ENCODE measurements at places on chromosomes 6 and 20. TPM values are rescaled to one million over a fixed set of nuclear protein-coding genes. Genes with fewer than 3 reads are reported as not detected.

DNA sequence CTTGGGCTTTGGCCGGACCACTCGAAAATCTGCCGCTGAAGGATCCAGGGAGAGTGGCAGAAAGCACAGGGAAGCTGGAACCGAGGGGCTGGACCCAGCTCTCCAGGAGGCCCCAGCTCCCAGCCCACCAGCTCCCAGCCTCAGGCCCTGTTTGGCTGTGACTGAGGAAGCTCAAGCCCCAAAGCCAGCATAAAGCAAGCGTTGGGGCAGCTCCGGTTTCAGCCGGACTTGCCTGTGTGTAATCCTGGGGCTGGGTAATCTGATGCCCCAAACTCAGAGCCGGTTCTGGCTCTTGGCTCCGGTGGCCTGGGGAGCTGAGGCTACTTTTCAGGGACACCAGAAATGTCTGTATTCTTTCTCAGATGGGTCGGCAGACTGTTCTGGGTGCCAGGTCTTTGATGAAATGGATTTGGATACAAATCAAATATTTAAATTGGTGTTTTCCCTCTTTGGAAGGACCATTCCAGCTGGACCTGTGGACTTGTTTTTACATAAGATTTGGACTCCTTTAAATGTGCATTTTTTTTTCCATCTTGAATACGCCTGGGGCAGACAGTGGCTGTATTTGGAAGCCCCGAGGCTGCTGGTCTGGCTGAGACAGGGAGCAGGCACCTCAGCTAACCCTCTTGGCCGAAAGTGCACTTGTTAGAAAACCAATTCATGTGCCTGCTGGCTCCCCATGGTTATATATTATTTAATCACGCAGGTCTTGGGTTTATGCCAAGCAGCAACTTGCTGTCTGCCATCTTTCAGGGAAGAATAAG, 29.7 kb downstream of the RPP40 start:
- peak; percentile 85 for DNase-seq

GRCh38 chr20:38050686-38051085, 17.1 kb downstream of the RPRD1B start:
- no peak for DNase-seq

DNA sequence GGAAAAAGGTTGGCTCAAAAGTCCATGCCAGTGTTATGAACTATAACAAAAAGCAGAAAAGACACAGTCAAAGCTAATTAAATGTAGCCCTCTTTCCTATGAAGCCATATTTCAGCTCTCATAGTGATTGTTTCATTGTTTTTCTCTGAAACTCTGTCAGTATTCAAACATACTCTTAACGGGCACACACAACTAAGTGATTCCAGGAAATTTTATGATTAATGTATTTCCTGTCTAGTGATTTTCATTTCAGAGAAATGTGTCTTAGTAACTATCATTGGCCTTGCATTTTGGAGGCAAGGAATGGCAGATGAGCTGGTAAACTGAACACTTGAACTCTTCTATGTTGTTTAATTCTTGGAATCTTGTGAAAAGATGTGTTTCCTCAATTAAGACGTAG, 68.0 kb downstream of the CLVS2 start:
- DNase-seq: no peak

GRCh38 chr6:168147205-168147738, 68.3 kb upstream of the FRMD1 start:
- peak; percentile 2 for DNase-seq

DNA sequence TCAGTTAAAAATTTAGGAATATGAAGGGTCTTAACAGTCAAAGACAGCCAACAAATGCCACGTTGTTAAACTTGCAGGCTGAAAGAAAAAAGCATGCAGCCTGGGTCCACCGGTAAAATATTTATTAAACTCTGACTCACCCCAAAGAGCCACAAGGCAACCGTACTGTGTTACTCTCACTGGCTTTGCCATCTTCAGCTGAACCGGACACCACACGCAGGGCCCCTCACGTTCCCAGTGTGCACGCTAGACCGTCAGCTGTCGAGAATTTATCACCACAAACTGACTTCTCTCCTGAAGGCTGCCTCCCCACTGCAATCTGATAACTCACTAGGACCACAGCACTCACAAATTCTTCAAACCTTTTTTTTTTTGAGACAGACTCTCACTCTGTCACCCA, 30.7 kb downstream of the HUS1B start:
- no peak for DNase-seq

DNA sequence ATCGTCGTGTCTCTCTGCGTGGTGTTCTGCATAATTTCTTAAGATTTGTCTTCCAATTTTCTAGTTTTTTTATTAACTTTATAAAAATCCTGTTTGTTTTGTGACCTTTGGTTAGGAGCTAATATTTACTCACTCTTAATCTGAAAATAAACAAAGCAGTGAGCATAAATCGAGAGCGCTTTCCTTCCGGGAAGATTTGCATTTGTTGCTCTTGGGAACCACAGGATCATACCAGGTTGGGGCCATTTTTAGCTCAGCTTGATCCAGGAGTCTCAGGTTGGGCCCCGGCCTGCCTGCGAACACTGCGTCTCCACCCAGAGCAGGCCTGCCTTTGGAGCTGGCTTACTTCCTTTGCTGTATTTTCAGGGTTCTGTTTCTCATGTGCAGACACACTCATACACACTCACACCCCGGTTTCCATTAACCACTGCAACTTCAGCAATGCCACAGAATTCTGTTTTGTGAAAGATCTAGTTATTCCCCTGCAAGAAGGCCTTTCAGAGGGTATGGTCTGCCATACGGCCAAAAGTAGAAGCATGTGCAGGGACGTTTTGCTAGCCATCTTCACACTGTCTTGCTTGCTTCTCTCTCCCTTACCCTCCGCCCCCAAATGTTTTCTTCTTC, 17.3 kb downstream of the BPHL start:
- DNase-seq: no peak

GRCh38 chr20:56595746-56596475, 33.2 kb upstream of the TFAP2C start:
- DNase-seq: peak; percentile 46

GRCh38 chr6:148565930-148566663, 180.7 kb upstream of the UST start:
- no peak for DNase-seq

DNA sequence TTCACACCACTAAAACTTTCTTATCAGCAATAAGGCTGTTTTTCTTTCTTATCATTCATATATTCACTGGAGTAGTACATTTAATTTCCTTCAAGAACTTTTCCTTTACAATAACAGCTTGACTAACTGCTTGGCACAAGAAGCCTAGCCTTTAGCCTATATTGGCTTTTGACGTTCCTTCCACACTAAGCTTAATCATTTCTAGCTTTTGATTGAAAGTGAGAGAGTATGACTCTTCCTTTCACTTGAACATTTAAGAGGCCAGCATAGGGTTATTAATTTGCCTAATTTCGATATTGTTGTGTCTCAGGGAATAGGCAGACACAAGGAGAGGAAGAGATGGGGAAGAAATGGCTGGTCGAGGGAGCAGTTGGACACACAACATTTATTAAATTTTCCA, 23.6 kb downstream of the THEMIS start:
- DNase-seq: no peak

- no peak for DNase-seq
Observed at GRCh38 chr20:34271956-34272355, 30.7 kb downstream of the ASIP start.

DNA sequence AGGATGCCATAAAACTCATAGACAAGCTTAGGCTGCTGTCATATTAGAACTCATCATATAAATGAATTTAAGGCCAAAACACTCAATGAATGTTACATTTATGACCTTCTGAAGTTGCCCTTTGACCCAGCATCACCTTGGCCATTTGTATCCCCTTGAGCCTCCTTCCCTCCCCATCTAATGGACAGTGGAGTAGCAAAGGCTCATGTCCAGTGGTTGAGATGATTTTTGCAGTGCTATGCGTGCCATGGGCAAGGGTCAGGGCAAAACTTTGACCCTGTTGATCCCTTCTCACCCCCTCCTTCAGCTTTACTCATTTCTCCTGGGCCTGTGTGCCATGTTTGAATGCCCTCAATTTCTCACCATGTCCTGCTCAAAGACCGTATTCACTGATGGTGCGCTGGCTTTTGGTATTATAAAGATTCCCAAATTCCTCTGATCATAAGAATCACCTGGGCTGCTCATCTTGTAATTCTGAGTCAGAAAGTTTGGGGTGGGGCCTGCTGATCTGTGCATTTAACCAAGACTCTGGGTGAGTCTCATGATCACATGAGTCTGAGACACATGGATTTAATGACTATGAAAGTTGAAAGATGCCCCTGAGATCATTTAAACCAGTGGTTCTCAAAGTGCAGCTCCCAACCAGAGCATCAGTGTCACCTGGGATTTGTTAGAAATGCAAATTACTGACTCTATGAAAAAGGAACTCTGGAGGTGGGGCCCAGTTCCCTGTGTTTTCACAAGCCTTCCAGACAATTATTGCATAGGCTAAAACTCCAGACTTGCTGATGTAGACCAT, 57.5 kb upstream of the IL20RA start:
- no peak for DNase-seq

GRCh38 chr20:59646487-59646886, 42.1 kb downstream of the PHACTR3 start:
- no peak for DNase-seq

DNA sequence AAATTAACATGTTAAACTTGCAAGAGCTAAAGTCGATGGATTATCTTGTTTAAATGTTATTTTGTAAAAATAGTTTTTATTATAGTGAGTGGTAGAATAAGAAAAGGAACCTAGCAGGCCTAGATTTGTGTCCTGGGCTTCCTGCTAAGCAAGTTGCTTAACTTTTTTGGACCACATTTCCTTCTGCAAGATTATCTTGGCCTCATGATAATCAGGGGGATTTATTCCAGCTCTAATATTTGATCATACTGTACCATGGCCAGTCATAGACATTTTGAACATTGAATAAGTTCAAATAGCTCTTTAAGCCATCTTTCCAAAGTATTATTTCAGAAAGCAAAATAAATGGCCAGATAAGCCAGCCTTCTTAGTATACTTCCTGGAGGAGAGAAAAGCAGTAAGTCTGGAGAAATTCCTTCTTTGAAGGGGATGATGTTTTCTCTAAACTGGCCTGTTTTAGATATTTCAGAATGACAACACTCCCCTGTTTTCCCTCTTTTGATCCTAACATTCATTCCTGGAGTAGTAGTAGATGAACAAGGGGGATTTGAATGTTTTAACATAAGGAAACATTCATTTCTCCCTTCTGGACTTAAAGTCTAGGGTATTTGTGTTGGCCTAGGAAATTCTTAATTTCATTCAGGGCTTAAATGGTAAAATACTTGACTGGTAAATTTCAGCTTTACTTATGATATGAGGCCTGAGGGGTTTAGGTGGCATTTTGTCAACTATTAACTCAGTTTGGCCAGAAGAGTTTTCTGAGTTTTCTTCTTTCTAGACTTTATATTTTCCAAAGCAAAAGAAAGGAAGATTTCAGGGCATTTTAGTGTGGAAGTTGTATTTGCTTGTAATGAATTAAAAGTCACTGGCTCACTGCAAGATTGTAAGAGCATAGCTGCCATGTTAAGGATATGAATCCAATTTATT, 108.8 kb upstream of the SCGN start:
- DNase-seq: no peak

DNA sequence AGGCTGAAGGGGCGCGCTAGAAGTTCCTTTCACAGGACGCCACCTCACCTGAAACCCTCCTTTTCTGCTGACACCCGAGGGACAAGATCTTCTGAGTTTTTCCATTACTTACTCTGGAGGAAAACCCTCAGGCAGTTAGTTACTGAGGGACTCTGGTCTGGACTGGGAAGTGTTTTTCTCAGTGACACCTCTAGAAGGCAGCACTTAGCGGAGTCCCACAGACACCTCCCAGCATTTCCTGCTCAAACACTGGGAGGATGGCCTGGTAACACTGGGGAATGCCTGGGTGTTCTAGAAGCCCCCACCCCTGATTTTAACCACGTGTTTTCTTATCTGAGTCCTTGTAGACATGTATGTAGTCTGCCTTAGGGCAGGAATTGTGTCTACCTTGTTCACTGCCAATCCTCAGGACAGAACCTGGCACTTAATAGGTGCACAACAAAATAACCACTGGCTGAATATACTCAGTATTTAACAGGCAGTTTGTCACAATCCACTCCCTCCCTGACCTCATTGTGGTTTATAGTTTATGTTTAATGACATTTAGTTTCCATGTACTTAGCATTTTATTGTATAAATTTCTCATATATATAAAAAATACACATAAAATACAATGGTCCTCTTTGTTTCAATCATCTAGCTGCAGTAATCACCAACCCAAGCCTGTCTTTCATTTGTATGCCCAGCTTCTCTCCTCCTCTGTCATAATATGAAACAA, 4.8 kb downstream of the GSTA3 start:
- DNase-seq: peak; percentile 17

Gene ANKRD6
- 10.5 TPM for total RNA-seq

Gene POU5F1
- 4,433 TPM for total RNA-seq

Gene TENT5A
- total RNA-seq: 2.9 TPM

Gene APOBEC2
- total RNA-seq: not detected
